ENCODE measurements at places on chromosomes 6 and 20. TPM values are rescaled to one million over a fixed set of nuclear protein-coding genes. Genes with fewer than 3 reads are reported as not detected.

- DNase-seq, result no peak
Observed at GRCh38 chr6:163842467-163842866, 427.9 kb downstream of the QKI start.

- DNase-seq, result no peak
Observed at GRCh38 chr6:64644024-64644423, 1008.4 kb downstream of the PHF3 start.

DNA sequence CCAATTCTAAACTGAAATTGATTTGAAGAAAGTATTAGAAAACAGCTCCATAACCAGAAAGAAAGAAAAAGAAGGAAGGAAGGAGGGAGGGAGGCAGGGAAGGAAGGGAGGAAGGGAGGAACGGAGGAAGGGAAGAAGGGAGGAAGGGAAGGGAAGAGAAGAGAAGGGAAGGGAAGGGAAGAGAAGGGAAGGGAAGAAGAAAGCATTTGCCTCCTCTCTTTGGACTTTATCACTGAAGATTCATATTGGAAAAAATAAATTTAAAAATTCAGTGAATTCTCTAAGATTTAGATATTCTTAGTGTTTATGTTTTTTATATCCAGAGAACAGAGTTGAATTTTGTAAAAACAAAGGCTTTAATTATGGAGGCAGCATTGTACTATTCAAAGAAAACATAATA, 68.5 kb upstream of the NXT1 start:
- no peak for DNase-seq

GRCh38 chr6:30726506-30727413, 6.6 kb downstream of the TUBB start:
- no peak for DNase-seq

DNA sequence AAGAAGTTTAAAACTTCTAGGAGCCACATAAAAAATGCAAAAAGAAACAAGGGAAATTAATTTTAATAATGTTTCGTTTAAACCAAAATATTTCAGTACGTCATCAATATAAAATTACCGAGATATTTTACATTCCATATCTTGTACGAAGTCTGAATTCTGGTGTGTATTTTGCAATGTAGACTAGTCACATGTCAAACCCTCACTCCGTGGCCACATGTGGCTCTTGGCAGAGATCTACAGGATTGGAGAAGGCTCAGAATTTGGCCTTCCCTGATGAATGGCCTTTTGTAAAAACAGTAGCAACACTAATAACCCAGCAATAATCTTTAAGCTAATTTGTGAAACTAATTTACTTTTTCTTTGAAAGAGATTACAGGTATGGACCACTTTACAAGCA, 217.1 kb downstream of the PRL start:
- DNase-seq, result no peak

IMPG1 gene
- not detected for total RNA-seq

CENPW gene
- total RNA-seq, result 5.2 TPM

All from activated B cell treated with CpG ODN at 0.5 μM for 24 hours (primary cell).